LNCaP clone FGC (cell line): ENCODE measurements at places on chromosomes 6 and 20.

- DNase-seq = no peak
Measured at GRCh38 chr6:111417946-111418345, 65.1 kb downstream of the REV3L start.

- no peak for DNase-seq
Measured at GRCh38 chr6:76004202-76004601, 68.3 kb downstream of the IMPG1 start.

- DNase-seq = no peak
Measured at GRCh38 chr20:52306477-52306876, 114.9 kb upstream of the ZFP64 start.

- DNase-seq = no peak
Measured at GRCh38 chr20:57048027-57048869, 218.2 kb downstream of the BMP7 start.

DNA sequence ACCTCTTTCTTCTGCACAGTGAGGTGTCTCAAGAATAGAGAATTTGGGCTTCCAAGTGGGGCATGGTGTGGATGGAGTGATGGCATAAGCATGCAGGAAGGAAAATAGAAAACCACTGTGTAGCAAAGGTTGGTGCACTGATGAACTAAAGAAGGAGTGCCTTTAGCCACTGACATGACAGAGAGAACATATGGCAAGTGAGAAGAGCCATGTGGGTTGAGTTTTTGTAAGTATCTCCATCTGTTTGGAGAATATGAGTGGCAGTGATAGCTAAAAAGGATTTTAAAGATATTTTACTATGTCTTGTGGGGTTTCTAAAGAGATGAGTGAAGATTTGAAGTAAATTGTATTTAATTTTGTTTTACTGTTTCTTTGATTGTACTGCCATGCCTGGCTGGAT, 160.5 kb upstream of the GRIK2 start:
- DNase-seq = no peak

DNA sequence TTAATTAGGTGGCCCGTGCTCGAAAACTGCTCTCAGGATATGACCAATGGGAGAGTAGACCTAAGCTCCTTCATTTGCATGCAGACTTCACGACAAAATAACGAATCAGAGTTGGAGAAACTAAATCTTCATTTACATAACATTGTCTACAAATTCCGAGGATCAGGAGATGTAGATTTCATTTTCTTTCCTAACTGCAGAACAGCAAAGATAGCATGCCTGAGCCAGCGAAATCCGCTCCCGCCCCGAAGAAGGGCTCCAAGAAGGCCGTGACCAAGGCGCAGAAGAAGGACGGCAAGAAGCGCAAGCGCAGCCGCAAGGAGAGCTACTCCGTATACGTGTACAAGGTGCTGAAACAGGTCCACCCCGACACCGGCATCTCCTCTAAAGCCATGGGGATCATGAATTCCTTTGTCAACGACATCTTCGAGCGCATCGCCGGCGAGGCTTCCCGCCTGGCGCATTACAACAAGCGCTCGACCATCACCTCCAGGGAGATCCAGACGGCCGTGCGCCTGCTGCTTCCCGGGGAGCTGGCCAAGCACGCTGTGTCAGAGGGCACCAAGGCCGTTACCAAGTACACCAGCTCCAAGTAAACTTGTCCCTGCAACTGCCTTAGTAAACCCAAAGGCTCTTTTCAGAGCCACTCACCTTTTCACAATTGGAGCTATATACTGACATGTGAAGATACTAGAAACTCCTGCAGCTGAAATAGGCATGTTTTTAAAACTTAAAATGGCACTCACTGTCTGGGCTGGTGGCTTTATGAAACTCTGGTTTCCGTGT, 96.5 kb downstream of the HFE start:
- DNase-seq = peak; percentile 18

- DNase-seq = peak; percentile 56
Measured at GRCh38 chr6:131923356-131923755, 27.8 kb downstream of the CCN2 start.

- no peak for DNase-seq
Measured at GRCh38 chr6:144349690-144350527, 64.8 kb downstream of the UTRN start.

- no peak for DNase-seq
Measured at GRCh38 chr6:38057994-38058393, 238.5 kb downstream of the ZFAND3 start.

DNA sequence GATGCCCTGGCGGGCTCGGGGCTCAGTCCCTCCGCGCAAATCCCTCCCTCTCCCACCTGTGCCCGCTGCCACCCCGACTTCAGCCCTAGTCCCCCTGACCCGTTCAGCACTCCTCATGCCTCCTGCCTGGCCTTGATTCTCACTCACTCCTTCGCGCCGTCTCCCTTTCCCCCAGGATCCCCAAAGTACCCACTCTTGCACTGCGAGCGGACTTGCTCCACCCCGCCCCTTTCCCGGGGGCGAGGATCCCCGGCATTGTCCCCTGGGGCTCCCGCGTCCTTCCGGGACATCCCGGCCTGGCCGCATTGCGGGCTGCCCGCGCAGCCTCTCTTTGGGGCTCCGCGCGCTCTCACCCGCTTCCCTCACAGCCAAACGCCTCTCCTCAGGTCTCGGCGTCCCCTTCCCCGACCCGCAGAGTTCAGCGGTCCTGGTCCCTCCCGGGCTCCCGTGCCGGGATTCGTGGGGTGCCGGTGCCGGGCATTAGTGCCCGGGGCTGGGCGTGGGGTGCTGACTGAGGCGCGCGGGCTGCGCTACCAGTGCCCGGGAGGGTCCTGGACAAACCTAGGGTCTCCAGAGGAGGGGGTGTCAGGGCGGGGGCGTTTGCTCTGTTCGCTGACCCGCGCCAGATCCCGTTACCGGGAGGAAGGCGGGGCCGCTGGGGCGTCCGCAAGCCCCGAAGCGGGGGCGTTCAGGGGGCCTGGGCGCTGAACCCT, 45.5 kb upstream of the SUPT3H start:
- DNase-seq = no peak

DNA sequence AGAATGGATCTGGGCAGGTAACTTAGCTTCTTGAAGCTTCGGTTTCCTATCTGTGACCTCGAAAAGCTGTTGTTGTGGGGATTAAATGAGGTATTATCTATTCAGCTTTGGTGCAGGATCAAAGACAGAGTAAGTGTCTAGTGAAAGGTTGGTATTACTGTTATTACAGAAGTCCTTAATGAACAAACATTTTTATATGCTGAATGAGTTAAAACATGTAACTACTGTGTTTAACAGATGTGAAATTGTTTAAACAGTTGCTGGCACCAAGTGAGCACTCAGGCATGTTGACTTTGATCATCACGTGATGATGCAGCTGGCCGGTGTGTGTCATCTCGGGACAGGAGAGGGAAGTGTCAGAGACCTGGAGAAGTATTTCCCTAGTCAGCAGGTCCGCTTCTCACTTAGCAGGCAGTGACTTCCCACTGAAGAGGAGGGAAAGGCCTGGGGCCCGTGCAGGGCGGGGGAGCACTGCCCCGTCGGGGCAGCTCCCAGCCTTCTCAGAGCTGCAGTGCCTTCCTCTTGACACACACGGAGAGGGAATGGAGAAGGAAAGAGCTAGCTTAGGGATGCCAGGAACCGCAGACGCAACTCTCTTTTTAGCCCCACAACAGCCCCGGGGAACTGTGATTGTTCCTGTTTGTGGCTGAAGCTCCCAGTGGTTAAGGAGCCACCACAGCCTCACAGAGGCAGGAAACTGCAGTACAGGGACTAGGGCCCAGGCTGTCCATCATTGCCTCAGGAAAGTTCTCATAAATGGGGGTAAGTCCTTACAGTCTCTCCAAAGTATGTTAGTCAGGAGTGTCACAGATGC, 18.0 kb downstream of the TUBB2A start:
- peak; percentile 99 for DNase-seq

DNA sequence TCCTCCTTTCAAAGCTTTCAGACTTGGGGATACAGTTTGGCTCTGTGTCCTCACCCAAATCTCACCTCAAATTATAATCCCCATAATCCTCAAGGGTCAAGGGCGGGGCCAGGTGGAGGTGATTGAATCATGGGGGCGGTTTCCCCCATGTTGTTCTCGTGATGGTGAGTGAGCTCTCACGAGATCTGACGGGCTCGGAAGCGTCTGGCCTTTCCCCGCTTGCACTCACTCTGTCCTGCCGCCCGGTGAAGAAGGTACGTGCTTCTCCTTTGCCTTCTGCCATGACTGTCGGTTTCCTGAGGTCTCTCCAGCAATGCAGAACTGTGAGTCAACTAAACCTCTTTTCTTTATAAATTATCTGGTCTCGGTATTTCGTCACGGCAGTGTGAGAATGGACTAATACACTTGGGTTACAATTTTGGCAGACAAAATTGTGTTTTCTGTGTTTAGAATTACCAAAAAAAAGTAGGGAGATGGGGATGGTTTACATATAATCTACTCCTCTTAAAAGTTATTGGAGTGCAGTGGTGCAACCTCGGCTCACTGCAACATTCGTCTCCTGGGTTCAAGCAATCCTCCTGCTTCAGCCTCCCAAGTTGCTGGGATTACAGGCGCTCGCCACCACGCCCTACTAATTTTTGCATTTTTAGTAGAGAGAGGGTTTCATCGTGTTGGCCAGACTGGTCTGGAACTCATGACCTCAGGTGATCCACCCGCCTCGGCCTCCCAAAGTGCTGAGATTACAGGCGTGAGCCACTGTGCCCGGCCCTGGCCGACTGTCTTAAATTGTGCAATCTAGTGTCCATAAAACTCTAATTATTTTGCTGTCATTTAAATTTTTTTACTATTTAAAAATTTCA, 33.6 kb upstream of the PXDC1 start:
- no peak for DNase-seq

GRCh38 chr6:148440877-148441453, 98.3 kb downstream of the SASH1 start:
- peak; percentile 82 for DNase-seq

GRCh38 chr20:59835448-59836395, 97.7 kb downstream of the SYCP2 start:
- peak; percentile 59 for DNase-seq

DNA sequence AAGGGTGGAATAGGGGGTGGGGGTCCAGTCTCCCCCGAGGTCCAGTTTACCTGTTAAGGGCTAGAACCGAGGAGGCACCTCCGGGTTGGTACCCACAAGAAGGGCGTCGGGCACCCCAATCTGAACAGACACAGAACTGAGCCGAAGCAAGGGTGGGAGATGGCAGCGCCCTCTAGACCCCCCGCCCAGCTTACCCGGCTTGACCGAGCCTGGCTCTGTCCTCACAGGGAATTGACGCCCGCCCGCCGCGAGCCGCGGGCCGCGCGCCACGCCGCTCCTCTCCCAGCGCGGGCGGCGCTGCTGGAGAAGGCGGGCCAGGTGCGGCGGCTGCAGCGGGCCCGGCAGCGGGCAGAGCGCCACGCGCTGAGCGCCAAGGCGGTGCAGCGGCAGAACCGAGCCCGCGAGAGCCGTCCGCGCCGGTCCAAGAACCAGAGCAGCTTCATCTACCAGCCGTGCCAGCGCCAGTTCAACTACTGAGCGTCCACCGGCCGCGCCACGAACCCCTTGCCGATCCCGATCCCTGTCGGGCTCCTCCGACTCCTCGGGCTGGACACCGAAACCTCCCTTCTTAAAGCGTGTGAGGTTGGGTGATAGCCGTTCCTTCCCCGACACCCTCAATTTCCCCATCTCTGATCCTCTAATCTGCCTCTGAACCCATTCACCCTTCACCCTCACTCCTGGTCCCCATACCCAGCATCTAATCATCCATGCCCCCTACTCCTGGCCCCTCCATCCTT, 5.9 kb downstream of the TP53INP2 start:
- no peak for DNase-seq

DNA sequence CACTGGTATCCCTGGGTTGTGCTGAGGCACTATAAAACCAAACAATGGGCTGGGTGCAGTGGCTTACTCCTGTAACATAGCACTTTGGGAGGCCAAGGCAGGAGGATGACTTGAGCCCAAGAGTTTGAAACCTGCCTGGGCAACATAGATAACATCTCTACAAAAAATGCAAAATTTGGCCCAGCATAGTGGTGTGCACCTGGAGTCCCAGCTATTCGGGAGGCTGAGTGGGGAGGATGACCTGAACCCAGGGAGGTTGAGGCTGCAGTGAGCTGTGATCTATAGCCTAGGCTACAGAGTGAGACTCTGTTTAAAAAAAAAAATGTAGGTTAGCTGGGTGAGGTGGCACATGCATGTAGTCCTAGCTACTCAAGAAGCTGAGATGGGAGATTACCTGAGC, 7.7 kb upstream of the SLC4A11 start:
- DNase-seq = no peak

DNA sequence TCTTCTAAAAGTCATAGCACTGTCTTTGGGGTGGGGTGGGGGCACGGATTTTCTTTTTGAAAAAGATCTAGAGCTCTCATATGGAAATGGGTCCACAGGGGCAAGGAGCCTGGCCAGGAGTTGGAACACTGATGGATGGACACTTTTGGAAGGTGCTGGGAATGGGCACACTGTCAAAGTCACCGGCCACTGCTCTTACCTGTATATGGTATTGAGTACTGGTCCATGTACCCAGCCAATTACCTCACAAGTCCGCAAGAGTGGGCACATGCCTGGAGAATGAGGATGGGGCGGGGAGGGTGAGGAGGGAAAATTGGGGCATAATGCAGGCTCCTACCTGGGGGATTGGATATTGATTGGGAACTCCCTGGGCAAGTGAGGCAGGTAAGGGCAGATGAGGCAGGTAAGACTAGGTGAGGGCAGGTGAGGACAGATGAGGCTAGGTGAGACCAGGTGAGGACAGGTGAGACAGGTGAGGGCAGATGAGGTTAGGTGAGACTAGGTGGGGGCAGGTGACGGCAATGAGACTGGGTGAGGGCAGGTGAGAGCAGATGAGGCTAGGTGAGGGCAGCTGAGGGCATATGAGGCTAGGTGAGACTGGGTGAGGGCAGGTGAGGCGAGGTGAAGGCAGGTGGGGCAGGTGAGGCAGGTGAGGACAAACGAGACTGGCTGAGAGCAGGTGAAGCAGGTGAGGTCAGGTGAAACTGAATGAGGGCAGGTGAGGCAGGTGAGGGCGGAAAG, 167.9 kb downstream of the NRN1 start:
- no peak for DNase-seq

- no peak for DNase-seq
Measured at GRCh38 chr20:24917056-24917455, 32.0 kb upstream of the CST7 start.

DNA sequence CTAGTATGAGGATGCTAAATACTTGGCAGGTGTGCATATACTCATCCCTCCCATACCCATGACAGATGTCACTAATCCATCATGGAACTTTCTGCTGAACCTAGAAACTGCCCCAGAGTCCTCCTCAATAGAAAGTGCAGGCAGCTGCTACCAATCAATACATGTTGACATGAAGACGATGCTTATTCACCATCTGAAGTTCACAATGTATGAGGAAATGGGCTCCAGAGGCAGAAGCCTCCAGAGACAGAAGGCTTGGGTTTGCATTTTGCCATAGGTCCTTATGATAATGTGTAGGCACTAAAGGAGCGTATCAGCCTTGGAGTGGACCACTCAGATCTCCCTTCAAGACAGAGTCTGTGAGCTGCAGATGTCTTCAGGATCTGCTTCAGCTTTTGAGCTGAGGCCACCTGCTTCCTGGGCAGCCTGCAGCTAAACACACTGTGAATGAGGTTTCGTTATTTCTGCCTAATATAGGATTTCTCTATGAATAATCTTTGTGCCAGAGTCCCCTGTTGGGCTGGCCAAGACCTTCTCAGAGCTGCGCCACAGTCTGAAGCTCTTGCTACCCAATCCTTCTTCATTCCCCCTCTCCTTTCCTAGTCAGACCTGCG, 7.5 kb upstream of the KIAA1755 start:
- no peak for DNase-seq
